ENCODE measurements at places on chromosomes 12 and 14. TPM values are rescaled to one million over a fixed set of nuclear protein-coding genes. Genes with fewer than 3 reads are reported as not detected.
A peak's percentile ranks its signal among the peaks of the same experiment; 100 is the strongest.

ANO4 gene
- total RNA-seq, result 0.71 TPM

GRCh38 chr14:72758420-72758819 is 135.5 kb downstream of the DPF3 start:
- no peak for DNase-seq

GRCh38 chr14:75578786-75579337 is 442 bp downstream of the FLVCR2 start:
- peak; percentile 33 for DNase-seq

DNA sequence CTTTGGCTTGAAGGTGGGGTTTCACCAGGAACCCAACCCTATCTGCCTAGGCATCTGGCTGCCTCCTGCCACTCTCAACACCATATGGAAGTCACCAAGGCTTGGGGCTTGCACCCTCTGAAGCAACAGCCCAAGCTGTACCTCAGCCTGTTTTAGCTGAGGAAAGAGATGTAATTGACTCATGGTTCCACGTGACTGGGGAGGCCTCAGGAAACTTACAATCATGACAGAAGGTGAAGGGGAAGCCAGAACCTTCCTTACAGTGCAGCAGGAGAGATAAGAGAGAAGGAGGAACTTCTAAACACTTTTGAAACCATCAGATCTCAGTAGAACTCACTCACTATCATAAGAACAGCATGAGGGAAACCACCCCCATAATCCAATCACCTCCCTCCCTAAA is 26.9 kb downstream of the GLIPR1L1 start:
- DNase-seq, result no peak

- no peak for DNase-seq
Observed at GRCh38 chr14:106808458-106808857, 1282.1 kb downstream of the TMEM121 start.

GRCh38 chr12:132807295-132808092 is 21.2 kb downstream of the GOLGA3 start:
- DNase-seq, result no peak

KRT75 gene
- total RNA-seq, result not detected

GRCh38 chr12:92911339-92911738 is 17.8 kb downstream of the EEA1 start:
- DNase-seq, result no peak

- DNase-seq, result no peak
Observed at GRCh38 chr14:81772381-81772780, 238.7 kb upstream of the SEL1L start.

- no peak for DNase-seq
Observed at GRCh38 chr14:95286645-95287044, 33.1 kb downstream of the CLMN start.

DNA sequence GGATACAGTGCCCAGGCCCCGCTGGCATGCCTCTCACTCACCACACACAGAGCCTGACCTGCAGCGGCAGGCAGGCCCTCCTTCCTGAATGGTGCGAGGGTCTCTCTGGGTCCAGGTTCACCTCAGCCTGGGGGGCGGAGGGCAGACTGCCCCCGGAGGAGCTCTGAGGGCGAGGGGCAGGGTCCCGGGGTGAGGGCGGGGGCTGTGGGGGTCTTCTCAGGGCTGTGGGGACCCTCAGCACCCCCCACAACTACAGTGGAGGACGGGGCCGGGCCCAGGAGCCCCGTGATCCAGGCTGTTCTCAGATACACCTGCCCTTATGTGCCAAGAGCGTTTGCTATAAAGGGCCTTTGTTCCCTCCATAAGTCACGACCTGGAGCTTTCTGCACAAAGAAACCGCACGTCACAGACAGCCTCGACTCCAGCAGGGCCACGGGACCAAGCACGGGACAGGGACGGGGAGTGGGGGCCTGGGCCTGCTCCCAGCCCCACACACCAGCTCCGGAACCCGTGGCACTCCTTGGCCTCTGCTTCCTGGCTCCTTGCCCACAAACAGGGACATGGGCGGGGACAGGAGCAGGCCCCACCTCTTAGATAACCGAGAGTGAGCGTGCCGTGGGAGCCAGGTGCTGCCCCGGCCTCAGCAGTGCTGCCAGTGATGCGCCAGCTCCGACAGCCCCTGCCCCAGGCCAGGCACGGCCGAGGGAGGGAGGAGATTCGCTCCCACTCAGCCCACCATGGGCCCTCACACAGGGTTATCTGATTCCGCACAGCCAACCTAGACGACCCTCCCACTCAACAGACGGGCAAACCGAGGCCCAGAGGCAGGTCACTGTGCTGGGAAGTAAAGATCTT is 101.9 kb downstream of the RFLNA start:
- DNase-seq, result peak; percentile 66

CLEC6A gene
- not detected for total RNA-seq

- DNase-seq, result peak; percentile 54
Observed at GRCh38 chr14:69712599-69713088, 54.3 kb upstream of the SRSF5 start.

GRCh38 chr14:53032838-53033390 is 82.1 kb upstream of the FERMT2 start:
- no peak for DNase-seq

DNA sequence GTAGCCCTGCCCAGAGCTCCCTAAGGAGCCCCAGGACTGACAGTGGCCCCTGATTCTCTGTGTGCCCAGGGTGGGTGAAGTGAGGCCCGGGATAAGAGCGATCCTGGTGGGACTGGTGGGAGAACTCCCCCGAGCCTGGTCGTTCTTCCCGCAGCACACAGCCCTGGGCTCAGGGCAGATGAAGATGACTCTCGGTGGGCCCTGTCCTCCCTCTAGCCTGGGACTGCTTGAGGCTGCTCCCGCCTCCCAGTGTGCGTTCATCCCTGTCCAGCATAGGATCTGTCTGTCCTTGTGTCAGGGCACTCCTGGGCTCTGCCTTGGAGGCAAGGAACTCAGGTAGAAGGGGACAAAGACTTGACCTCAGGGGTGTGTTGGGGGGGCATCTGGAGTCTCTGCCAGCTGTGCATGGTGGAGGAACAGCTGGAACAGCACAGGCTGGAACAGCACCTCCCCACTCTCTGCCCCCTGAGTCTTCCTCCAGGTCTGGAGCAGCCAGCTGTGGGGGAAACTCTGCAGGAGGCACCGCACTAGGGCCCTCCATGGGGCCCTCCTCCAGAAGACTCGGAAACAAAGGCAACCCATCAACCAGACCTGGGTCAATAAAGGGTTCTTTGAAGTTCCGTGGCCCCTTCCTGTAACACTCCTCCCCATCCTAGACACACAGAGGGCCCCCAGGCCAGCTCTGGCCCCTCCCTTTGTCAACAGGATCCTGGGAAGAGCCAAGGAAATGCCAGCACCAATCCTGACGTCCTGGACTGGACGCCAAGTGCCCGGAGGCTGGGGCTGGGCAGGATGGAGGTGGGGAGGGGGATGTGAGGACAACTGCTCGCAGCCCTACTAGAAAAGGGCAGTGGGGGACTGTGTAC is 15.9 kb downstream of the FAIM2 start:
- no peak for DNase-seq

DNA sequence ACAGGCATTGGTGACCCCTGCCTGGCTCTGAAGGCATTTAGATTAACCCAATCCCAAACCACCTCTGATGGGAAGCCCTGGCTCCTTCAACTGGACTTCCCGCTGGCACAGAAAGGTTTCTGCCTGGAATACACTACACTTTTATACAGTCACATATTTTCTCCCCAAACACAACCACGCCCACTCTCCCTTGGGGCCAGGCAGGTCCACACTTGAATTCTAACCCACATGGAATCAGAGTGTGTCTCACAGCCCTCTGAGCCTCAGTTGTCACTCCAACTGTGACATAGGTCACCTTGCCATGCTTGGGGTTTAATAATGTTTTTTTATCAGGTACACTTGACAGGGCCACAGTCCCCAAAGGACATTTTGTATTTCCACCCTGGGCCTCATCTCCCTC is 368.6 kb downstream of the BCL11B start:
- DNase-seq, result no peak

GRIN2B gene
- total RNA-seq, result 0.74 TPM

- no peak for DNase-seq
Observed at GRCh38 chr14:102625564-102626296, 33.3 kb downstream of the RCOR1 start.

GRCh38 chr14:52025310-52025709 is 36.0 kb downstream of the RTRAF start:
- no peak for DNase-seq

IL31 gene
- total RNA-seq, result not detected

- no peak for DNase-seq
Observed at GRCh38 chr12:57886542-57886941, 40.0 kb upstream of the CTDSP2 start.

GRCh38 chr12:80598004-80598606 is 109.3 kb upstream of the MYF6 start:
- no peak for DNase-seq

- no peak for DNase-seq
Observed at GRCh38 chr12:46985816-46986215, 93.6 kb upstream of the PCED1B start.

CD163L1 gene
- 6.2 TPM for total RNA-seq

- DNase-seq, result no peak
Observed at GRCh38 chr12:80045594-80045993, 53.7 kb upstream of the OTOGL start.

DNA sequence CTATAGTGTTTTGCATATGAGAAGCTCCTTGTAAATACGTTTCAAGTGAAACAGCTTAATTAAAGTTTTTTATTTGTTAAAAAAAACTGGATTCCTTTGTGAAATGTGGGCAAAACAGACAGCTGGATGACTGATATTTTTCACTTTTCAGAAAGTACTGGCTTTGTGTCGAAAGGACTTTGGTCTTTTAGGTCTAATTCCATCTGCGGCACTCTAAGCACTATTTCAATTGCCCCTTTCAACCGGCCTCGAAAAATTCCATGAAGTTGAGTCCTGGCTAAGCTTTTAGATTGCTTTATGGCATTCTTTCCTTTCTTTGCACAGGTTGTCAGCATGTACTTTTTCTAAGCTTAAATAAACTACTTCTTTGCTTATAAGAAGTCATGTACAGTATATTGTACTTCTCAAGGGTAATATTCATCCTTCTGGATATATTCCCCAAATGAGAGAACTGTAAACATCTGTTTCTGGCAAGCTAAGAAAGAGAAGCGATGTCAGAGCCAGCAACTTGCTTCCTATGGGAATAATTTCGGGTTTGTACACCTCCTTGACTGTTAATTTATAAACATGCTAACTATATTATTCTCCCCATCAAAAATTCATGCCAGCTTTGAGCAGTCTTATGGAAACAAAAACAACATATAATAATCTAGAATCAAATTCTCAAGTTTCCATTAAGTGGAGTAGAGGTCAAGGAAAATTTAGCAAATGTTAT is 611.3 kb downstream of the ETNK1 start:
- no peak for DNase-seq

GRCh38 chr14:23657959-23658470 is 21.9 kb downstream of the DHRS2 start:
- no peak for DNase-seq

- no peak for DNase-seq
Observed at GRCh38 chr12:54935235-54935951, 49.2 kb downstream of the TESPA1 start.

ANO2 gene
- 11.5 TPM for total RNA-seq

DNA sequence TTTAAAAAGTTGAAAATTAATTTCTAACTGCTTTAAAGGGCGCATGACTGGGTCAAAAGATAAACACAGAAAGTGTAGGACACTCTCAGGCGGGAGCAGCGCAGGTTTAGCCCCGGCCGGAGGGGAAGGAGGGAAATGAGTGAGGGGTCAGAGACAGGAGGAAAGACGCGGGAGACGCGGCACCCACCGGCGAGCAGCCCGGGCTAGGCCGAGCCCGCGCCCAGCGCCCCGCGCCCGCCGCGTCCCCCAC is 591 bp downstream of the GXYLT1 start:
- DNase-seq, result no peak

KRT79 gene
- 0.77 TPM for total RNA-seq

GRCh38 chr12:51358496-51358895 is 12.0 kb upstream of the CELA1 start:
- no peak for DNase-seq

TCL1B gene
- total RNA-seq, result not detected

NRL gene
- 1.6 TPM for total RNA-seq

GPR162 gene
- total RNA-seq, result 8.4 TPM

LRTM2 gene
- not detected for total RNA-seq

DNA sequence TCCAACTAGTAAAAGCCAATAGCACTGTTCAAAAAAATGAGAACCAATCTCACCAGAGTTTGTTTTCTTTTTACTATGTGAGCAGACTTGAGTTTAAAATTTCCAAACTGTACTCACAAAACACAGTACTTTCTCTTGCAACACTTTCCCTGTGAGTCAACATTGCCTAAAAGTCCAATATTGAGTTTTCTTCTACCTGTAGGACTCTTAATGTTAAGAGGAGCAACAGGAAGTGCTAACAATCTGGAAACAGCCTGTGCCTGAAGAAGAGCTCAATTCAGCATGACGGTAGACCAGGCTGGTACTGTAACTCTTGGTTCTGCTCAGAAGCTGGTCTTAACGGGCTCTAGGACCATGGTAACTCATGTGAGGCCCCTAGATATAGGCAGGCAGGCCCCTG is 144.3 kb downstream of the MED13L start:
- DNase-seq, result no peak

DNA sequence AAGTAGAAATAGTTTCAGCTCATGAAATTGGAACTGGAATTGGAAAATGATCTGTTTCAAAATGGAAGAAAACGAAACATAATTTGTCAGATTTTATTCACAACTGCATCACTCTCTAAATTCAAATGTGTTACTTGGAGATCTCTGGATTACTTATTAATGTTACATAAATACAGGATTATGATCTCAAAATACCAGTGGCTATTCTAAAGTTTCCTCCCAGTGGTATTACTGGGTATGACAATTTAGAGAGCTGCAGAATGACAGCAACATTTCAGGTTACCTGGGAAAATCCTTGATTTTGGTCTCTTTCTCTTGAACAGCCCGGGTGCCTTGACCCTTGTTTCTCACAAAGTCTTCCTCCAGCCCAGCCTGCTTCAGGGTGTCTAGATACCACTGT is 14.2 kb downstream of the FAM161B start:
- DNase-seq, result no peak

All from left cardiac atrium (tissue), 4 donors.